ENCODE measurements at places on chromosomes 1 and 21.
A peak's percentile ranks its signal among the peaks of the same experiment; 100 is the strongest.

DNA sequence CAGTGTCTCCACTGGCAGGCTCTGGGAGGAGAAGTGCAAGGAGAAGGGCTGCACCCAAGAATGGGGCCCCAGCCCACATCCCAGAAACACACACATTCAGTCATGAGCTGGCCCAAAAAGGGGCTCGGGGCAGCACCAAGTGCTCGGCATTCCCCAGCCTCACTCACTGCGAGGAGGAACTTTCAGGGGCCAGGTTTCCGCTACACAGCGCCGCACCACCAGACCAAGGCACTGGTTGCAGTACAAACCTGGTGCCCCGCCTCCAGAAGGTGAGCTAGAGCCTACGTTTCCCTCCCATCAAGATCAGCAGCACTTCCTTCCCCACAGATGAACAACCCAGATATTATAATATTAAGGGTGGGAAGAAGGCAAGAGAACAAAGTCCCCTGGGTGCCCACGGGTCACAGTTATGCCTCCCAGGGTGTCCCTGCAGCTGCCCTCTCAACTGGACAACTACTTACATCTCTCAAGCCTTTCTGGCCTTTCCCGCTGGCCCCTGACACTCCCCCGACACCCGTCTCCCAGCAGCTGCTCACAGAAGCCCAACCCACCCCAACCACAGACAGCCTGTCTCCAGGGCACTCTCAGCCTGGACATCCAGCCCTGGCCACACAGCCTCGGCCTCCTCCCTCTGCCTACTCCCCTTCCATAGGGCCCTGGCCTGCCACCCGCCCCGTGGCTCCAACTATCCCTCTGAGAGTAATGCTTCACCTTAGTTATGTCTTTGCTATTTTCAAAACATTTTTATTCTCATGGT, 3.8 kb downstream of the PBXIP1 start:
- peak; percentile 39 for DNase-seq

- no peak for DNase-seq
Observed at GRCh38 chr1:65953170-65953569, 160.5 kb downstream of the PDE4B start.

GRCh38 chr1:93827633-93828366, 51.2 kb downstream of the DNTTIP2 start:
- DNase-seq: no peak

DNA sequence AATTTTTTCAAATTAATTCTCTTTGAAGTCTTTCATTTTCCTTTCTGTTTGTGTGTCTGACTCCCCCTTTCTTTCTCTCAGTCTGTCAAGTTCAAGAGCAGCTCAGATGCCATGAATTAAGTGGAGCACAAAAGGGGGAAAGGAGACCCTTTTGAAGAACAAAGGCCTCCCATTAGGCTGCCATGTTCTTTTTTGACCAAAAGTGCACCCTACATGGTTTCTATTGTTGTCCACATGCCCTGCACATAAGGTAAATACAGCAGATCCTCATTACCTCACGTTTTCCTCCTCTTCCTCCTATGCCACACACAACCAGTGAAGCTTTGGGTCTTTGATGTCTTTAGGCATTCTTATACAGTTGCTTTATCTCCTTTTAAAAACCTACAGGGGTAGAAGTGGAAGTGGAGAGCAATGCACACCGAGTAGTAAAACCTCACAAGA, 47.7 kb downstream of the POU2F1 start:
- no peak for DNase-seq

DNA sequence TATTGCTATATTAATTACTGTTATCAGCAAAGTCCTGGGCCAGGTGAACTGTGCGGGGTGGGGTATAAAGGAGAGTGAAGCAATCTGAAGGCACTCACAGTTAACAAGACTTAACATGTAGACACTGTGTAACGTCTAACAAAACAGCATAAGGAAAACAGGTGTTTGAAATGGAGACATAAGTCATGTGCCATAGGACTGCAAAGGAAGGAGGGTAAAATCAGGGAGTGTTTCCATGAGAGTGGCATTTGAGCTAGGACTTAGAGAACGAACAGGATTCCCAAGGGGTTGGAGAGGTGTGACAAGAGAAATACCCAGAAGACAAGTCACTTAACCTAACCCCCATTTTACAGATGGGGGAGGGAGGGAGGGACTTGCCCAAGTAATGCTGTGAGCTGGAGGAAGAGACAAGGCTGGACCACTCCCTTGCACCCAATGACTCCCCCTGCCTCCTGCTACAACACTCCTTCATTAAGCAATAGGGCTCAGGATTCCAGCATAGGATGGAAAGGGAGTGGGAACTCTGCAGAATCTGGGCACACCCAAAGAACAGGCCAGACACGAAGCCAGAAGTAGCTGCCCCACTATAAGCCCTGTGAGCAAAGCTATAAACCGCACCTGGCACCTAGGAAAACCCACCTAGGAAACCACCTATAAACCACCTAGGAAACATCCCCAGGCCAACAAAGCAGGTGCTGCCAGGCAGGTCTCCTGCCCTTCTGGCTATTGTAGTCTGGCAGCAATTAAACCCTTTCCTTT, 6.6 kb downstream of the PEF1 start:
- DNase-seq: no peak

DNA sequence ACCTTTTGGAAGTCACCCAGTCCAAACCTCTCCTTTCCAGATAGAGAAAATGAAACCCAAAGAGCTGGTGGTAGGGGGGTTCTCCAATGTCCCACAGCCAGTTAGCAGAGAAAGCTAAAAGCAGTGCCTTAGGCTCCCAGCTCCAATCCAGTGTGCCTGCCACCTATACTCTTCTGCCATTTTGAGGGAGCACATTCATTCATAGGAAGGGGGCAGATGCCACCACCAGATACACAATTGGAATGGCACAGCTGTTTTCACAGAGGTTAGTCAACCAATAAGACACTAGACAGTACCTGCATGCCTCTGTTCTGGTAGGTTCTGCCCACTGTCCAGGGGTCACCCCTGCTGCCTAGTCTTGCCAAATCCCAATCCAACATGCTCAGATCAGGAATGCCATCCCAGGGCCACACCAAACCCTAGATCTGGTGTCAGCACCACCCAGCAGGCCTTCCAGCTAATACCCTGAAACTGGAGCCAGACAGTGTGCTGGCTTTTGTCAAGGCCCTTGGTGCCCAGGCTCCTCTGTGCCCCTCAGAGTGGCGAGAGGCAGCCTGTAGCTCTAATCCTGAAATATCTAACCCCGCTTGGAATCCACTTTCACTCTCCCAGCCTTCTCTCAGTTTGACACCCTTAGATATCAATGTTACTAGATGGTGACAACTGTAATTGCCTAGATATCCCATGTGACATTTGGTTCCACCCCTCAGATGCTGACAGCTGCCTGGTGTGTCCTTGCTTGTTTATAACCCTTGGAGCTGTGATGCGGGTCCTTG, 178.6 kb downstream of the TGFBR3 start:
- no peak for DNase-seq

Data from stimulated activated CD8-positive, alpha-beta memory T cell treated with anti-CD3 and anti-CD28 coated beads, Interleukin-12 subunit alpha, Interleukin-12 subunit beta, amount 100 ng/mL, for 1 hour (primary cell).